ENCODE measurements at places on chromosomes 7 and 10.
A peak's percentile ranks its signal among the peaks of the same experiment; 100 is the strongest.

- DNase-seq: no peak
Measured at GRCh38 chr7:158329686-158330085, 257.9 kb downstream of the PTPRN2 start.

DNA sequence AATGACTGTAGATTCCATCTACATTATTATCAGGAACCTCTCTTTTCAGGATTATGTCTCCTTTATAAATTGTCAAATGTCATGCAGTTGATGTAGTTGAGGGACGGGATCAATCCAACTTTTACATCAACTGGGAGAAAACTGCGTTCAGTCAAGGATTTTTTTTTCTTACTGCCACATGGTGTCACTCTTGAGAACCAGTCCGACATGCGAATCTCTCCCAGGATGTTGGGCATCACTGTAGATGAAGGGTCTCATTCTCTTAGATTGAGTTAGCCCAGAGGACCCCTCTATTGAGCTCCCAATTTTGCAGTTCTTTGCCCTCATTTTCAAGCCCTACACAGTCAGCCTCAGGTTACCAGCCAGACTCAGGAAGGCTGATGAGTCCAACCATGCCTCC, 120.3 kb upstream of the PTPRZ1 start:
- peak; percentile 43 for DNase-seq

DNA sequence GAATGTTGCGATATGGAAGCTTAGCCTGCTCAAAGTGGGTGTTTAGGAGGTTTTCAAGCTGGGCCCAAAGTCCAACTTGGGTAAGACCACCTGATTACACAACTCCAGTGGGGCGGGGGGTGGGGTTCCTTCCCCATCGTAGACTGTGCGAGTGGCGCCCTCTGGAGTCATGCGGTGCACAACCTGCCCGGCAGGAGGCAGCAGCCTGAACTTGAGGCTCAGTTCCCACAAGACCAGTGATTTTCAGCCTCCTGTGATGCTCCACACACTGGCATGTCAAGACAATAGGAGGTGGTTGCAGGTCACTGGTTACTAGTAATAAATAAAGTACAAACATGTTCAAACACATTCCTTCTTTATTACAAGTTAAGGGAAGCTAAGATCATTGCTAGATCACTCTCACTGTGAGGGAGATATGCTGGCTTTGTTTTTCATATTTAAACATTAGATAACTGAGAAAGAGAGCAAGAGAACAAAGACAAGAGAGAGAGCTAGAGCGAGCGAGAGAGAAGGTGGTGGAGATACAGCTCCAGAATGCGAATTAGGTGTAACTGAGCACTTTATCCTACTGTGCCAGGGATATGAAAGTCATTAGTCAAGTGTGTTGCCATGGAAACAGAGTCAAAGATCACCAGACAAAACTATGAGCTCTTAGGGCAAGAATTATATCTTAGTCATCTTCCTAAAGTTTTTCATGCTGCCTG, 97.4 kb upstream of the BMPER start:
- DNase-seq: peak; percentile 59

DNA sequence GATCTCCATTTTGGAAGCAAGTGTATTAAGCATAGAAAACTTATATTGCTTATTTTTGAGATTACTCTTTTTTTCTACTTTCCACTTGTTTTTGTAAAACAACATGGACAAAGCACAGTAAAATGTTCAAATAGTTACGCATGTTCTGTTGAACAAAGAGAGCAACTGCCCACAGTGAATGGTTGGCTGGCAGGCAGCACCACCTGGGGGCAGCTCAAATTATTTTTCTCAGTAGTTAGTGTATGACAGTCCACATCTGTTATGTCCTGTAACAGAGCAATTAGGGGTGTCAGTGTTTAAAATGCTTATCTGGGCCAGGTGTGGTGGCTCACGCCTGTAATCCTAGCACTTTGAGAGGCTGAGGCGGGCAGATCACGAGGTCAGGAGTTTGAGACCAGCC, 46.1 kb upstream of the CACUL1 start:
- peak; percentile 55 for DNase-seq

DNA sequence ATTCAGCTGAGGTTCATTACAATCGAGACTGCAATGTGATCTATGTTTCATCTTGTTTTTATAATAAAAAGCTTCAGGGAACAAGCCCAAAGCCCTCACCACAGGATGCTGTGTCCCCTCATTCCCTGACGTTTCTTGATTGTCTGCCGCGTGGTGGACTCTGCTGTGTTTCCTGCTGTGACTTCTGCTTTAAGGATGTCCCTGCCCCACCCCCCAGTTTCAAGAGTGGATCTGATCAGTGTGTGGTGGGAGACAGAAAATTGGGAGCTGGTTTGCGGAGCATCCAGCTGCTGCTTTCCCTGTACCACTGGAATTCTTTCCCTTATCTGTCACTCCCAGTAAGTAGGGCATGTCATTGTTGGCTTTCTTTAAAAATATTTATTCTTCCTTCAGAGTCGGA, 86.2 kb downstream of the CREM start:
- no peak for DNase-seq

- DNase-seq: no peak
Measured at GRCh38 chr10:4650582-4650981, 175.4 kb upstream of the AKR1E2 start.

DNA sequence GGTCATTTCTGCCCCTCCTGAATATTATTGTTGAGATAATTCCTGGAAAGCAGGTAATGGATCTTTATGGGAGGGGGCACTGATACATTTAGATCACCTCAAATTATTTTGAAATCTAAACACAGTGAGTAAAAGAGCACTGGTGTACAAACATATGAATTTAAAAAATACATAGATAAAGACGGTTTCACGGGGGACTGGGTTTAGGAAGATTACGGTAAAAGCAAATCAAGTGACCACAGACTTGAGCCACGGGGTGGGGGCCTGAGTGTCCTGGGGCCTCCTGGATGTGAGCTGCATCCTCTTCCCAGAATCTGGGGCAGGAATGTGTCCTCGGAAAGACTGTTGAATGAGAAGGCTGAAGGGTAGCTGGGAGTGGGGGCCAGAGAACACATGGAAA, 219.1 kb upstream of the KLF6 start:
- no peak for DNase-seq

- DNase-seq: no peak
Measured at GRCh38 chr10:125559210-125559609, 123.8 kb downstream of the TEX36 start.

DNA sequence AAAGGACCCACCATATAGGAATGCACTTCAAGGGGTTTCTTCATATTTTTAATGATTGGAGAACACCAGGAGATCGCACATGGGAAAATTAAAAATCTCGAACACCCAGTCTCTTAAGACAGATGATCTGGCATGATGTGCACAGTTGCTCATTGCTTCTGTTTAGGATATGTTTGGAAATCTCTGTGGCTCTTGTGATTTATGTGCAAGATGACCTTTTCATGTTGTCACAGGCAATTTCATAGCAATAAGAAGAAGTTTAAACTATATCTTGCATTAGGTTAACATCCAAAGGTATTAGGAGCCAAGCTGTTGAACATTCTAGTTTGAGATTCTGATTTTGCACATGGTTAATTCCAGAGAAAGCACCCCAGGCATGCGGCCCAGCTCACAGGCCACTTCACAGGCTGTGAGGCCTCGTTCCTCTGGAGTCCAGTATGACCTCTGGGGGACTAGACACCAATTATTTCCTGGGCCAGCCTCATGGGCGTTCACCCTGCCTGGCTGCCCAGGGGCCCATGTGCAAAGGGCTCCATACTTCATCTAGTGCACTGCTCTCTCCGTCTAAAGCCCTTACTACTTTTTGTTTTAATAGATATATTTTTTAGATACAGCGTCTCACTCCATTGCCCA, 28.4 kb downstream of the CAMK1D start:
- DNase-seq: no peak
